ENCODE measurements at places on chromosomes 2 and 18.

DNA sequence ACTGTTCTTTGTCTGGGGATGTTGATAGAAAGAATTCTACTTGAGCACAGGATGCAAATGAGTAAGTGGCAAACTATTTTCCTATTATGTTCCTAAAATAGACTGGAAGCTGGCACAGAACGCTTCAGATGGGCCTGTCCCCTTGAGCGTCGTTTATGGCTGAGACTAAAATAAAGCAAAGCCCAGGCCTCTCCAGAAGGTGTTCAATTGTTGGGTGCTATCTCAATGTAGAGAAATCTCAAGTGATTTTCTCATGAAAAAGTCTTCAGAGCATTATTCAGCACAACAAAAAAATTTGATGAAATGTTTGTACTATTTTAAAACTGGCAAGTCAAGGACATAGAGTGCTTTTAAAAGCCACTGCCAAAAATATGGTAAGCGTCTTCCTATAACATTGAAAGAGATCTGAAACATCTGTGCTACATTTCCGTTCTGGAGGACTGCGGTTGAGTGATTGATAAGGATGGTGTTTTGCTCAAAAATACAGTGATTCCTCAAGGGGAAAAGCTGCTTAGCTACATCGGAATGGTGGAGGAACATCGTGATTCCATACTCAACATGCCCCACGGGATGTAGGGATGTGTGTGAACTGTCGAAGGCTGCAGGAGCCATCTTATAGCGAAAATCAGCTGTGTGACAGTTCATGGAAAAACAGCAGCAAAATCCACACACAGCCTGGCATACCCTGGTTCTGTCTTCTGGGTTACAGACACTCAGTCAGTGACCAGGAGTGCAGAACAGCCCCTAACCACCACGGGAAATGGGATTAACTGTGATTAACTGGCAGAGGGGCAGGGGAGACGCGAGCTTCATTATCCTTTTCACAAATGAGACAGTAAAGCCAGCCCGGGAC lies 10.4 kb upstream of the LRRFIP1 start:
- peak; percentile 72 for DNase-seq

- DNase-seq = no peak
These were observed 52.3 kb upstream of the ZFP36L2 start for GRCh38 chr2:43278564-43279220.

- no peak for DNase-seq
These were observed 38.1 kb upstream of the CCBE1 start for GRCh38 chr18:59735269-59735860.

DNA sequence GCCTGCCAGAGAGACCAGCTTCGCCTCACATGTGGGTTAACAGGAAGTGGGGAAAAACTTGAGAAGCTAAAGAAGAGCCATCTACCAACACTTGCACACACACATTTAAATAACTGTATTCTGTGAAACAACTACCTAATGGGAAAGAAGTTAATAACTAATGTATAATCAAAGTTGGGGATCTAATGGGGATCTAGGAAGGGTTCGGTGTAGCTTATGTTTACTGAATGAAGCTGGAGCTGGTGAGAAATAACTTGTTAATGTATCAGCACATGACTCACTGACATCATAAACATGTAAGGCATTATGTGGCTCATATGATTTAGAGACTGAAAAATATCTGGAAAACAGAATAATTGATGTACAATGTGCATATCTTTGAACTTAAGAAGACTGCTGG lies 421.3 kb upstream of the NXPH2 start:
- DNase-seq = no peak

DNA sequence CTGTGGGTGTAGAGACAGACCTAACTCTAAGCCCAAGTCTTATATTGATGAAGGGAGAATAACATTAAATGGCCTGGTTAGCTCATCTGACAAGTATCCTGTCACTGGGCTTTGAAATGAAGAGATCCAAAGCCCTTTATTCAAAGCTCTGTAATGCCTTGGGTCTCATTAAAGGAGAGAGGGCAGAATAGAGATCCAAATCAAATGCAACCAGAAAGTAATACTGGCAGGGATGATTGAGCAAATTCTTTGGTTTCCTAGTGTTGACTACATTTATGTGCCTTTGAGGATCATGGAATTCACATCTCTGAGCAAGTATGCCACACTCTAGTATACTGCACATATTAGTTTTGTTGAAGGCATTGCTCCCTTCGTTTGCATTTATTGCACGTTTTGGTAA lies 147.9 kb upstream of the CAVIN2 start:
- DNase-seq = no peak

All from HFFc6 (cell line).